Small intestine (tissue), 16 donors: ENCODE measurements at places on chromosomes 11 and 22. TPM values are rescaled to one million over a fixed set of nuclear protein-coding genes. Genes with fewer than 3 reads are reported as not detected.
A peak's percentile ranks its signal among the peaks of the same experiment; 100 is the strongest.

- DNase-seq, result peak; percentile 30
Observed at GRCh38 chr11:128693416-128693712, 508 bp upstream of the FLI1 start.

DNA sequence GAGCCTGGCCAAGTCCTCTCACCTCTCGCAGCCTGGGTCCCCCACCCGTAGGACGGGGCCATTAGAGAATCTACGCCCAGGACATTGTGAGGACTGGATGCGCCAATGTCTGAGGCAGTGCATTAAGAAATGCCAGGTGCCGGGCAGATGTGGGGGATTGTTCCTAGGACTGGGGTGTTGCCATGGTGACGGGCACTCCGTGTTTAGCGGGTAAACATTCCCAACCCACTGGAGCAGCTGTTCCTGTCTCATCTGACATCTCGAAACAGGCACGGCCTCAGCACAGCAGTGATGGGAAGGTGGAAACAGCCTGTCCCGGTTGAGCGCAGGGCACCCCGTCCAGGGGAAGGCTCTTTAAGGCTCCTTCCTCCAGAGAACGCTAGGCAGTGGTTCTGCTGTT lies 99.6 kb upstream of the RTL6 start:
- DNase-seq, result no peak

DNA sequence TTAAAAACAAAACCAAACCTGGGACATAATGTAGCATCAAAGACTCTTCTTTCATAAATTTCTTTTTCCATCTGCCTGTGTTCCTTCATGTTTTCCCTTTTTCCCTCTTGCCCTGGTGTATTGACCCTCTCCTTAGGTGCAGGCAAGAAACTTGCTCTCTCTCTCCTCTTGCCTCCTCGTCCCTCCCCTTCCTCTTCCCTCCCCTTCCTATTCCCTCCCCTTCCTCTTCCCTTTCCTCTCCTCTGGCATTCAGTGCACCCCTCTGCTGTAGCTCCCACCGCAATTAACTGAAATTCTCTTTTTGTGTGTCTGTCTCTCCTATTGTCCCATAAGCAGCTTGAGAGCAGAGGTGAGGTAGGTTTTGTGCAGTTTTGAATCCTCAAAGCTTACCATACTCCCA lies 49.9 kb downstream of the CSF2RB start:
- no peak for DNase-seq

The CADM1 gene
- 8.5 TPM for polyA plus RNA-seq

The PRR5L gene
- polyA plus RNA-seq, result 5.6 TPM

The FOLR2 gene
- 6.8 TPM for polyA plus RNA-seq

The ESAM gene
- polyA plus RNA-seq, result 38.3 TPM

The EIF4G2 gene
- polyA plus RNA-seq, result 218 TPM

The MAJIN gene
- polyA plus RNA-seq, result not detected
